ENCODE measurements at places on chromosomes 3 and 15. TPM values are rescaled to one million over a fixed set of nuclear protein-coding genes. Genes with fewer than 3 reads are reported as not detected.

The GATM gene
- 50.0 TPM for total RNA-seq

The PLSCR2 gene
- not detected for total RNA-seq

The SPINT1 gene
- 9.5 TPM for total RNA-seq

The SLC6A20 gene
- total RNA-seq, result 0.39 TPM

The ZBTB47 gene
- total RNA-seq, result 20.0 TPM

The MUSTN1 gene
- 1.9 TPM for total RNA-seq

The EFCAB12 gene
- total RNA-seq, result 0.85 TPM

The WNT5A gene
- total RNA-seq, result 113 TPM

The SOX14 gene
- not detected for total RNA-seq

The BCHE gene
- 6.3 TPM for total RNA-seq

The RARRES1 gene
- 0.39 TPM for total RNA-seq

The CTDSPL gene
- 15.3 TPM for total RNA-seq

The WDR93 gene
- 0.06 TPM for total RNA-seq

The GOLGA6B gene
- not detected for total RNA-seq

The SHC4 gene
- 1.5 TPM for total RNA-seq

- DNase-seq, result no peak
Measured at GRCh38 chr3:106071306-106071705, 202.5 kb upstream of the CBLB start.

DNA sequence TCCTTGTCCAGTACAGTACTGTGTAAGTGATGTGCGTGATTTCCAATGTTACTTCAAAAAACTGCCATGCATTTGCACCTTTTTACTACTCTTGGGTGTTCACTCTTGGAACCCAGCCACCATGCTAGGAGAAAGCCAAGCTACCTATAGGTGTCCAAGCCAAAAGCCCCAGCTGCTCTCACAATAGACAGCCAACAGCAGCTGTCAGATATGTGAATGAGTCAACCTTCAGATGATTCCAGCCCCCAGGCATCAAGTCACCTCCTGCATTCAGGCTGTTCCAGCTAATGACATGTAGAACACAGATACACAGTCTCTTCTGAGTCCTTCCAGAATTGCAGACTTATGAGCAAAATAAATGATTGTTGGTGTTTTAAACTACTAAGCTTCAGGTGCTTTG is 417.7 kb upstream of the TGFBR2 start:
- DNase-seq, result no peak

GRCh38 chr3:45869638-45870037 is 16.7 kb upstream of the CCR9 start:
- no peak for DNase-seq

DNA sequence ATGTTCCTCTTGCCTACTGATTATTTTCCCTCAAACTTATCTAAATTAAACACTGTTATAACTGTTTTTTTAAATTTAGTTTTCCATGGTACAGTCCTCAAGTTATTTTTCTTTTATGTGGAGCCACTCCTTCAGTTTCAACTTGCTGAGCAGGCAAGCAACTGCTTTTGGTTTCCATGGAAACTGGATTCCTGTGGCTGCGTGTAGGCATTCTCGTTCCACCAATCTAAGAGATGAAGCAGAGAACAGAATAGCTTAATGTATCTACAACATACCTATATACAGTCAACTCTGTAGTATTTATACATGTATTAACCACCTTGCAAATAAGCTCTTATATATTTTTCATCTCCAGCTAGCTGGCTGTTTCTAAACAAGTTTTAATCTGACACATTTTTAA is 25.8 kb upstream of the ANXA2 start:
- peak; percentile 93 for DNase-seq

DNA sequence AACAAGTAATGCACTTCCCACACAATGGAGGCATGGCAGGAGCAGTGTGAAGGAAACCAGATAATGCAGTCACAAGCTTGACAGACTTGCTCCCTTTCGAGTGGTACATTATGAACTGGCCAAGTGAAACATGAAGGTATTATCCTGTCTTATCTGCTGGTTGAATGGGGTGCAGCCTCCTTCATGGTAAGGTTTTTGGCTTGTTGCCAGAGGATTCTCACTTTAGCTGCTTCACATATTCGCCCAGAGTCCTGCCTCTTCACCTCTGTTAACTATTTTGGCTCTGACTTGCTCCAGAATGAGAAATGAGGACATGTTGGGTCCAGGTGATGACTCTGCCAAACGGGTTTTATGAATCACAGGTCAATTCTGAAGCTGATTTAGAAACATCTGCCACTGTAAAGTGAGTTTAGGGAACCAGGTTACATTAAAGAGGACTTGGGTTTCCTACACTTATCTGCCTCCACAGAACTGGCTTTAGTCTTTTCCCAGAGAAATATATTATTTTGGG is 19.5 kb upstream of the CCDC39 start:
- no peak for DNase-seq

GRCh38 chr15:74619916-74620635 is 4.4 kb downstream of the CLK3 start:
- DNase-seq, result no peak

DNA sequence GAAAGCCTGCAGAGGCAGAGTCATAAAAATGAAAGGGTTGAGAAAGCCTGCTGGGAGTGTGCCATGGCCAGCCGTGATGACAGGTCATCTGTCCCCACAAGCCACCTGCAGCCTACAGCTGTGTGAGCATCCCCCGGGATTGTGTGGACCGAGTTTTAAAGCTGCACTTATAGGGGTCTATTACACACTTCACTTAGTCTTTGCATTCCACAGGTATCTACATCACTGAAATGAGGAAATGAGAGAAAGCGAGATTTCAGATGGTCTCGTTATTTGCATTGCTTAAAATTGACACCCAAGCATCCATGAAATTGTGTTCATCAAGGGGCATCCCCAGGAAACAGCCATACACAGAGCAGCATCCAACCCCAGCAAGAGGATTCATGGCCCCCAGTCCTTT is 137.6 kb upstream of the TRIM42 start:
- DNase-seq, result no peak

GRCh38 chr15:99951511-99951910 is 218.3 kb upstream of the LYSMD4 start:
- DNase-seq, result peak; percentile 90

- DNase-seq, result no peak
Measured at GRCh38 chr3:116154389-116154788, 290.9 kb downstream of the LSAMP start.

DNA sequence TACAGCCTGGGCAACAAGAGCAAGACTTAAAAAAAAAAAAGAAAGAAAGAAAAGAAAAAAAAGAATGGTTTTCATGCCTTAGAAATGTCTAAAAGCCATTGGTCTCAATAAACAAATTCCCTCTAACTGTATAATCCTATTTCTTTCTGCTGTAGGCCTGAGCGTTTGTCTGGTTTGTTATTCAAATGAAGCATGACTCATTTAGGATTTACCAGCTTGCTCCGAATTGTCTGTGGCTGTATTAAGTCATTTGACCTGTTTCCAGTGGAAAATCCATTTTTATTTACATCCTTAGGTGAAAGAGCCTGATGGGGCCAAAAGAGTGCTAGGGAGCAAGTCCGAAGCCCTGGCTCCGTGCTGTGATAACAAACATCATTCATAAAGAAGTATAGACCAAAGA is 73.8 kb downstream of the BDH1 start:
- DNase-seq, result no peak

- peak; percentile 41 for DNase-seq
Measured at GRCh38 chr3:32453346-32453745, 49.3 kb downstream of the CMTM6 start.

- DNase-seq, result no peak
Measured at GRCh38 chr3:25503898-25504301, 75.8 kb downstream of the RARB start.

DNA sequence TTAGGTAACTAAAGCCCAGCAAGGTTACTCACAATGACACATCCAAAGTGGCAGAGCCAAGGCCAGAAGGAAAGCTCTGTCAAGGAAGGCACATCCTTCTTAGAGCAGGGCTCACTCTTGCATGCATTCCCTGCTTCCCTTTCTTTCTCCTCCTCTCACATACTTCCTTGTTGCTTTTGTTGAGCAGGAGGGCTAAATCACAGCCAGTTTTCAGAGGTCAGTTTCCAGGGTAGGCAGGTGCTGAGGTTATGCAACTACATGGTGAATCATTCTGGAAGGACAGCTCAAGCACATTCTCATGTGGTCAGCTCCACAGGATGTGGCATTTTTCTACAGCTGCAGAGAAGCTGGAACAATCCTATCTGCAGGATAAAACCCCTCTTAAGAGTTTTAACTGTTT is 275.6 kb downstream of the ZNF621 start:
- peak; percentile 94 for DNase-seq

DNA sequence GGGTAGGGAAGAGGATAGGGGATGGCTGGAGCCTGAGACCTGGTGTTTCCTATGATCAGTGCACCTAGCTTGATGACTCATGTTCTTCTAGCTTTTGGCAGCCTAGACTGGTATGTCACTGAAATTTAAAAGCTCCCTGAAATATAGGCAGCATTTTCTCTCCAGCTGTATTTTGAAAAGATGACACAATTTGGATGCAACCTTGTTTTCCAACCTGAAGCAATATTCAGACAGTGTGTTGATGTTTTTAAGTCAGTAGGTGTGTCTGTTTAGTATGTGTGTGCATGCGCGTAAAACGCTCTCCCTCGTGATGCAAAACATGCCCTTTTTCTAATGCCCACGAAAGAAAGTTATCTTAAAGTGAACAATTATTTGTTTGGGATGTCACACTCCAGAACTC is 58.5 kb downstream of the RPL22L1 start:
- no peak for DNase-seq

- no peak for DNase-seq
Measured at GRCh38 chr3:120649830-120650233, 32.2 kb downstream of the HGD start.

DNA sequence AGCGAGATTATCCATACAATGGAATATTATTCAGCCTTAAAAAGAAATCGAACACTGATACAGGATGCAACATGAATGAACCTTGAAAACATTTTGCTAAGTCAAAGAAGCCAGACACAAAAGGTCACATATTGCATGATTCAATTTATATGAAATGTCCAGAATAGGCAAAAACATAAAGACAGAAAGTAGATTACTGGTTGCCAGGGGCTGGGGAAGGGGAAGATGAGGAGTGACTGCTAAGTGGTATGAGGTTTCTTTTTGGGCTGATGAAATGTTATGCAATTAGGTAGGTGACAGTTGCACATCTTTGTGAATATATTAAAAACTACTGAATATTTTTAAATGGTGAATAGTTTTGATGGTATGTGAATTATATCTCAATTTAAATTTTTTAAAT is 38.3 kb downstream of the LRRFIP2 start:
- DNase-seq, result no peak

- peak; percentile 69 for DNase-seq
Measured at GRCh38 chr15:84035399-84035766, 200.2 kb upstream of the GOLGA6L4 start.

- DNase-seq, result no peak
Measured at GRCh38 chr3:23193831-23194230, 9.3 kb upstream of the UBE2E2 start.

DNA sequence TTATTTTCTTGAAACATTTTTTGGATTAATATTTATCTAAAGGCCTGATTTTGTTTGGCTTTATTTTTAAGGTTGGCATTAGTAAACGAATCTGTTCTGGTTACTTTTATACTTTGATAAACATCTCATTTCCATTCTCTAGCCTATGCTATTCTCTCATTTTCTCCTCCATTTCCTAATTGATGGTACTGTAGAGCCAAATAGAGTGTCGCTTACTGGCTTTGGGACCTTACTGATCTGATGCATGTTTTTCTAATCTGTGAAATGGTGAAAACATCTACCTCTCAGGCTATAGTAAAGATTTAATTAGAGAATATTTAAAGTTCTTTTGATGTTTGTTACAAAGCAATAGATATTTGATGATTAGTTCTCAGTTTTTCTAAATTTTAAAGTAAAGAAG is 1.6 kb downstream of the LNP1 start:
- DNase-seq, result no peak

DNA sequence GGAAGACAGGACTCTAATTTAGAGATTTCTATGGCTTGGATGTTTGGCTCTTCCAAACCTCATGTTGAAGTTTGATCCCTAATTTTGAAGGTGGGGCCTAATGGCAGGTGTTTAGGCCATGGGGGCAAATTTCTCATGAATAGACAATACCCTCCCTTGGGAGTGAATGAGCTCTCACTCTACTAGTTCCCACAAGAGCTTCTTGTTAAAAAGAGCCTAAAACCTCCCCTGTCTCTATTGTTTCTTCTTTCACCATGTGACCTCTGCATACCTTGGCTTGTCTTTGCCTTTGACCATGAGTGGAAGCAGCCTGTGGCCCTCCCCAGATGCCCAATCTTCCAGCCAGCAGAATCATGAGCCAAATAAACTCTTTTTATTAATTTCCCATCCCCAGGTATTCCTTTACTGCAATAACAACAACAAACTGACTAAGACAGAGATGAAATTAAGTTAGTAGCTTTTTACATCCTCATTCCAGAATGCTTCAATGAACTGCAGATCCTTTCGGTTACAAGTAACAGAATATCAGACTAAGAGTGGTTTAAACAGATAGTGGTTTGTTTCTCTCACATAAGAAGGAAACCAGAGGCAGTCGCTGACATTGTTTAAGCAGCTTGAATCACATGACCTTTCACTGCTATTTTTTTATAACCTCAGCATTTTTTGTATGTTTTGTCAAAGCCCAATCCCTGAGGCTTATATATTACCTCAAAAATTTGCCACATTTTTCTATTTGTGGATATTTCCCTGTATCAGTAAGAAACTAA is 1013.3 kb upstream of the SEMA6D start:
- no peak for DNase-seq

DNA sequence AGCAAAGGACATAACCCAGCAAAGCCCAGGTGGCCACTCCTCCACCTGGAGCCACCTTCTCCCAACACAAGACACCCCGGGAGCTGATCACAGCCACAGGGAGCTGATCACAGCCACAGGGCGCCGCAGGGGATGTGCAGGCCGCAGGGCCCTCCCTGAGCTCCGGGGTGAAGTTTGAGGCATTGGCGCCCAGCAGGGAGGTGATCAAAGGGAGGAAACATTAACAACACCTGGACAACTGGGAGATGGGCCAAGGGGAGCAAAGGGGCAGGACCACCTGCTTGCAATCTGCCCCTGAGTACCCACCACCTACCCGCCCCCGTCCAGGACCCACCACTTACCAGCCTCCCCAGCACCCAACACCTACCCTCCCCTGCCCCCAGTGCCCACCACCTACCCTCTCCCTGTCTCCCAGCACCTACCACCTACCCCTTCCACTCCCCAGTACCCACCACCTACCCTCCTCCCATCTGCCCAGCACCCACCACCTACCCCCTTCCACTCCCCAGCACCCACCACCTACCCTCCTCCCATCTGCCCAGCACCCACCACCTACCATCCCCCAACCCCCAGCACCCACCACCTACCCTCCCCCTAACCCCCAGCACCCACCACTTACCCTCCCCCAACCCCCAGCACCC is 2.4 kb downstream of the UROC1 start:
- DNase-seq, result no peak

DNA sequence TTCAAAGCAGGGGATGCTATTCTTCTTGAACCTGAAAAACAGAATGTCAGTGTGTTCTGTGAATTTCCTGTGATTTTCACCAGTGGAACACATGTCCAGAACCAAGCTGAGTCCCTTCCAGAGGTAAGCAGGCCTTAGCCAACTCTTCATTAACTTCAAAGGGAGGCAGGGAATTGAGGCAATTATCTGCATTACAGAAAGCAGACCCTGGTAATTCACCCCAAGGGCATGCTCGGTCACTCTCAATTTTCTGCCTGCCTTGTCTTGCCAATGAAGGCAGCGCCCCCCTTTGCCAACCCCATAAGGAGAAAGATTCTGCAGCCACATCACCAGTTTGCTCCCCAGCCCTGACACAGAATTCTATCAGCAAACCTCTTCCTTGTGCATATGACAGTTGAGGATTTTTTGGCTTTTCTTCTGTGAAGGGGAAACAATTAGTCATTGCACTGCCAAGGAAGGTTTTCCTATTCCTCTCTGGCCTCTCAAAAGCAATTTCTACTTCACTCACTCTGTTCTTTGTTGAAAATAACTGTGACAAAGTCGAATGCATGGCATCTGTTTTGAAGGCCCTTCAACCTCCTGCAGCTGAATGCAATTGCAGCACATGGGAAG is 85.3 kb downstream of the HHLA2 start:
- DNase-seq, result no peak
